Activated CD4-positive, alpha-beta T cell treated with anti-CD3 and anti-CD28 coated beads, Interleukin-2, Interleukin-4, amounts not matched to agents 100 ng/mL and 50 ng/mL, durations not matched to agents 16 hours and 8 hours (primary cell): ENCODE measurements at places on chromosomes 6 and 20.
A peak's percentile ranks its signal among the peaks of the same experiment; 100 is the strongest.

- DNase-seq, result no peak
Observed at GRCh38 chr20:58131551-58132142, 96.8 kb downstream of the ANKRD60 start.

DNA sequence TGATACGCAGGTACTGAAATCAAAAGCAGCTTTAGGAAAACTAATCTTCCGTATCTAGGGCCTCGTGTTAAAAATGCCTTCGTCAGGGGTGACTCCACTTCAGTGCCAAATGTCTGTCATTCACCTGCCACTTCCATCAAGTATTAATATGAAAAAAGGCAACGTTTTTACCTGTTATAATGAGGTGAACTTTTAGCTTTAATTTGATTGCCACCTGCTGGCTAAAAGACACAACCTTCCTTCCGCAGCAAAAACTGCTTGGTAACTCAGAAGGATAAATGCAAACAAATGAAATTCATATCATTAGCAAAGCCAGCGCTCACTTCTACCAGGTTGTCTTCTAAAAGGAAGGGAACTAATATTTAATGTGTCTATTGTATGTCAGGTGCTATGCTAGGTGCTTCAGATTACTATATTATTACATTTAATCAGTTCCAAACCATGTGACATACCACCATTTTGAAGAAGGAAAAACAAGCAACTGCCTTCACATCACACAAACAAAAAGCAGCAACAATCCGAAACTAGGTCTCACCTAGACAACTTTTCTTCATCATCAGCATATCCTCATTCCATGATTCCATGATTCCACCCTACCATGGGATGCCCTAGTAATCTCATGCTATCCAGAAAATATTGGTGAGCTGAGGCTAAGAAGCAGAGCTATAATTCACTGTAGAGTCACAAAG, 20.6 kb upstream of the ARHGAP18 start:
- DNase-seq, result peak; percentile 55

DNA sequence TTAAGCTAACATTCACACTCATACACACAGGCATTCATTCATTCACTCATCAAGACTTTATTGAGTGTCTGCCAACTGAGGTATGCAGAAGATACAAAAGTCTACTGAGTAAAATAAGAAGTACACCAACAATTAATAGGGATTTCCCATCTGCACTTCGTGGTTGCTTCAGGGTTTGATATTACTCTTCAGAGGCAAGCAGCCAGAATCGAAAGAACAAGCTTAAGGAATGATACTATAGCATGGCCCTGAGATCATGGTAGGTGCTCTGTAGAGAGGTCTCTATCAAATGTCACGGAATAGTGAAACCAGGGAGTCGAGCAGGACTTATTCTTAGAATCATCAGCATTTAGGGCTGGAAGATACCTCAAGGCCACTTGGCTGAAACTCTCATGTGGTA, 135.4 kb downstream of the NRN1 start:
- peak; percentile 41 for DNase-seq

DNA sequence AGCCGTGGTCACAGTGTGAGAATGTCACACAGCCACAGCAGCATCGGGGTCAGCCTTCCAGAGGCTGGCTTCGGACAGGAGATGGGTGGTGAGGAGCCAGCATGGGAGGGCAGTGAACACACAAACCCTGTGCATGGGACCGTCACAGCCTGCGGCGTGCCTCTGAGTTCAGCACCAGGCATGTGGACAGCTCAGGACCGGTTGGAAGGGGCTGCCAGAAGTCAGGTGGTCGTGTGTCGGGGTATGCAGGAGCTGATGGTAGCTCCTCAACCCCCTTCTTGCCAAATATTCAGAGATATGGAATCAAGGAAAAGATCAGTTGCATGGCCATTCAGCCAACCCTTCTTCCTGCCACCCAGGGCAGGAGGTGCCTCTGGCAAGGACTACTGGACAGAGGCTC, 28.2 kb downstream of the MYT1 start:
- DNase-seq, result no peak

DNA sequence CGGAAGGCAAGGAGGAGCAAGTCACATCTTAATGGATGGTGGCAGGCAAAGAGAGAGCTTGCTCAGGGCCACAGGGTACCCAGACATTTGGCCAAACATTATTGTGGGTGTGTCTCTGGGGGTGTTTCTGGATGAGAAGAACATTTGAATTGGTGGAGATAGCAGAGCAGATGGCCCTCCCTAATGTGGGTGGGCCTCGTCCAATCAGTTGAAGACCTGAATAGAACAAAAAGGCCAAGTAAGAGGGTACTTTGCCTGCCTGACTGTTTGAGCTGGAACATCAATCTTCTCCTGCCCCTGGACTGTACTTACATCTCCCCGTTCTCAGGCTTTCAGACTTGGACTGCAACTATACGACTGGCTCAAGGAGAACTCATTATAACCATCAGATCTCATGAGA, 55.8 kb upstream of the SMIM28 start:
- no peak for DNase-seq

GRCh38 chr20:10898552-10898951, 224.8 kb upstream of the JAG1 start:
- no peak for DNase-seq

- no peak for DNase-seq
Observed at GRCh38 chr6:121559611-121560269, 124.3 kb downstream of the GJA1 start.

DNA sequence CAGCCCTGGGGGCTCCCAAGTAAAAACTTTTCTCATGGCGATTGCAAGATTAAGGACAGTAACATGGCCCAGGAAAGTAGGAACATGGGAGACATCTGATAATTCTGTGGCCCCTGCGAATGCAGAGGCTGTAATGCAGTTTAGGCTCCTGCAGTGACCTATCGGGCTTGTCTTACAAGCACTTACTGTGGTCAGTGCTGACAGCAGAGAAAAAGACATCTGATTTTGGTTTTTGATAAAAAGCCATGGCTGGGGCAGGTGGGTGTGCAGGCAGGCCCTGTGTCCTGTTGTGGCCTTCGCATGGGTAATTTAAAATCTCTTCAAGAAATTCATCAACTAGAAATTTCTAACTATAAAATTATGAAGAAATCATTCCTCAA, 19.3 kb upstream of the CCN6 start:
- no peak for DNase-seq

GRCh38 chr20:53061192-53062108, 89.3 kb downstream of the TSHZ2 start:
- no peak for DNase-seq

DNA sequence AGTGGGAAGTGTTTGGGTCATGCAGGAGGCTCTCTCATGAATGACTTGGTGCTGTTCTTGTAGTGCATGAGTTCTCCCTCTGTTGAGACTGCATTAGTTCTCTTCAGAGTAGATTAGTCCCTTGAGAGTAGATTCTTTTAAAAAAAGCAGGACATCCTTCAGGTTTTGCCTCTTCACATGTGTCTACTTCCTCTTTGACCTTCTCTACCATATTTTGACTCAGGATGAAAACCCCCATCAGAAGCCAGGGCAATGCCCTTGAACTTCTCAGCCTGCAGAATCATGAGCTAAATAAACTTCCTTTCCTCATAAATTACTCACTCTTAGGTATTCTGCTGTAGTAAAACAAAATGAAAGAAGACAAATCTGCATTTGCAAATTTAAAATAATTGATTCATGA, 170.3 kb downstream of the CD109 start:
- DNase-seq, result no peak

DNA sequence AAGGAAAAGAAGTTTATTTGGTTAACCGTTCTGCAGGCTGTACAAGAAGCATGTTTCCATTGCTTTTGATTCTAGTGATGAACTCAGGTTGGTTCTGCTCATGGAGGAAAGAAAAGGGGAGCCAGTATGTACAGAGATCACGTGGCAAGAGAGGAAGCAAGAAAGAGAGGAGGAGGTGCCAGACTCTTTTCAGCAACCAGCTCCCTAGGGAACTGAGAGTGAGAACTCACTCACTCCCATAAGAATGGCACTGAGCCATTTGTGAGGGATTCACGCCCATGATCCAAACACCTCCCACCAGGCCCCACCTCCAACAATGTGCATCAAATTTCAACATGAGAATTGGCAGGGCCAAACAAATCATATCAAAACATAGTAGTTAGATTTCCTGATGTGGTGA, 649.1 kb downstream of the EPM2A start:
- DNase-seq, result no peak

DNA sequence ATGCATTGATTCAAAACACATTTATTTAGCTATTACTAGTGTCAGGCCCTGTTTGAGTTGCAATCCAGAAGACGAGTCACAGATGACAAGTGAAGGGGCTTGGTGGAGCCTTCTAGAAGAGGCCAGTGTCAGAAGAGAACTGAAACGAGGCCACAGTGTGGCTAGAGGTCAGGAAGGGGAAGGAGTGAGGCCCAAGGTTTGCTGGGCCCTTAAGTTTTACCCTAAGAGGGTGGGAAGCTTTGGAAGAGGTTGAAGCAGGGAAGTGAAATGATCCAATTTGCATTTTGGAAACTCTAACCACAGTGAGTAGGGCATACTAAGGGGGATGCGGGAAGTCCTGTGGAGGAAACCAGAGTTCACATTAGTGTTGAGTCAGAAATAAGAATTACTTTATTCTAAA, 25.0 kb downstream of the TTK start:
- no peak for DNase-seq

DNA sequence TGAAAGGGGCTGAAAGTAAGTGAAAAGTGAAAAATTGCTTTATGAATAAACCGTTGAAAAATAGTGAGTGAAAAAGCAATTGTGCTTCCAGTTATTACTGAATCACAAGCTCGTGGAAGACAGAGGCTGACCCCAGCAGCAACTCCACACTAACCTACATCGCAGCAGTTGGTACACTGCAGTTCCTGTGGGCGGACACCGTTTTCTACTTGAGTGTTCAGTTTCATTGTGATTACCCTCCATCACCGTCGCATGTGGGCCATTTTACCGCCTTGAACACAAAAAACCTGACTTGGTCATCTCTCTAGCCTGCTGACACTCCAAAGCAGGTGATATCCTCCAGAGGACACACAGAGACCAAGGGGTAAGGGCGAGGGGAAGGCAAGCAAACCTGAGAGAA, 28.4 kb downstream of the PRDM1 start:
- peak; percentile 95 for DNase-seq

- no peak for DNase-seq
Observed at GRCh38 chr6:166970091-166970490, 13.7 kb upstream of the RNASET2 start.

DNA sequence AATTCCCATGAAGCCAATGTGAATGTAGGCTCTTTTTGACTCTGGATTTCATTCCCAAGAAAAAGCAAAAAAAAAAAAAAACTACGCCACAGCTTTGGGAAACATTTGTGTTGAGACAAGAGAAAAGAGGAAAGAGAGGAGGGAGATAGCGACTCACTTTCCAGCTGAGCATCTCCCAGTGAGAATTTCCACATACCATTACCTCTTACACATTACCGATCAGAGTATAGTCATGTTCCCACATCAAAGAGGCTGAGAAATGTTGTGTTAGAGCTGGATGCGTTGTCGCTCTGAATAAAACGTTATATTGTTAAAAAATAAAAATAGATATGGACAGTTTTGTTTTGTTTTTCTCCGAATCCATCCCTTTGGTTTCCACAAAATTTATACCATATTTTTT, 1019.3 kb upstream of the ADGRB3 start:
- DNase-seq, result no peak

DNA sequence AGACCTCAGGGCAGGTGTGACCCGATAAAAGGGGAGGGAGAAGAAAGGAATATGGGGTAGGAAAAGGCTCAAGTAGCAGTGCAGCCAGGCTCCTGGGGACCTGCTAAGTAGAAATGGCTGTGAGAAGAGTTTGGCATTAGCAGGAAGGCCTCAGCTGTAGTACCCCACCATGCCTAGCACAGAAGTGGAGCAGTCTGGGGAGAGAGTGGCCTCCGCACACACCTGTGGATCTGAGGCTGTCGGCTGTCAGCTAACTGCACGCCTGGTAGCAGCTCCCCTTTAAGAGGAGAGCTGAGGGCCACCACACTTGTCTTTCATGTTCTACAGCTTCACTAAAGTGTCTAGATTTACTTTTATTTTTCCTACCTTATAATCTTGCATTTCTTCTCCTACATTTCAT, 24.6 kb downstream of the PDE7B start:
- no peak for DNase-seq

GRCh38 chr6:42569102-42570028, 5.5 kb downstream of the UBR2 start:
- peak; percentile 46 for DNase-seq

- DNase-seq, result no peak
Observed at GRCh38 chr6:74892091-74892490, 313.8 kb downstream of the COL12A1 start.

DNA sequence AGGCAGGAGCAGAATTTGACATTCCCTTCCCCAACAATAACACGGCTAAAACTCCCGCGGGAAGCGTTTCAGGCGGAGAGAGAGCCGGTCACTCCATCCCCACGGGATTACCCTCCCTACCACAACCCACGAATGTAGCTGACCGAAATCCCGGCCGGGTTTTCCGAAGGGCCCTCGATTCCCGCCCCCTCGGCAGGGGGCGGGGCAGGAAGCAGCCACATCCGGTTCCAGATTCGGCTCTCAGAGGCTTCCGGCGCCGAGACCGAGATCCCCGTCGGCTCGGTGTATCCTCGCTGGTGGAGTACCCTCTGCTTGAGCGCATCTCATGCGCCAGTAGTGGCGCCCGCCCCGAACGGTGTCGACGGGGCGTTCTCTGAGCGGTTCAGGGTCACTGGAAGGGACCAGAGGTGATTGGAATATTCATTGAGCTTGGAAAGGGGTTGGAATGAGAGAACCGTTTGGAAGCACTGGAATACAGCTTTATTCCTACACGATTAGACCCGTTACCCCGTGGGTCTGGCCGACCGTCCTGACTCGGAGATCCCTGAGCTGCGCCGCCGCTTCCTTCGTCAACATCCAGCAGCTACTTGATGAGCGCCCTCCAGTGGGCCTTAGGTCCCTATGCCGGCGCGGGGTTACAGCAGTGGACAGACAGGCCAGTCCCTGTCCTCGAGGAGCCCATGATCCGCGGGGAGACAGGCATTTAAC, 649 bp upstream of the RGL2 start:
- DNase-seq, result peak; percentile 94

- DNase-seq, result no peak
Observed at GRCh38 chr6:134394905-134395304, 77.0 kb upstream of the SGK1 start.

DNA sequence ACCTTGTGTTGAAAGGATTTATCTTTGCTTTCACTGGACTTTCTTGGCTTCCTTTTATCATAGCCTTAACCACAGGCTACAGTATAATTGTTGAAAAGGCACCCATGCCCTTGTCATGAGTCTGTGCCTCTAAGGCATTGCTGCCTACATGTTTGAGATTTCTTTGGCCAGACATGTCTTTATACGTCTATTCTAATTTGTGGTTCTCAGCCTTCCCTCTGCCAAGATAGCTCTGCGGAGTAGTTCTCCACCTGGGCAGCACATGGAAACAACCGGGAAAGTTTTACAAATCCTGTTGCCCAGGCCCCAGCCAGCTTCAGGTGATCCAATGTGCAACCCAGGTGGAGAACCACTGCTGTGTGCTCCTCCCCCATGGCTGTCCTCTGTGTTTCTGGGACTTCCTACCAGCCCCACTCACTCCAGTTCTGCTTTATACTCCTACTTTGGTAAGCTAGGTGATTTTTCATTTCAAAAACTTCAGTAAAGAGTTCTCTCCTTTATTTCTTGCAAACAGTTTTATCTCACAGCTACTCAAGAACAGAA, 159.6 kb upstream of the MYLIP start:
- no peak for DNase-seq

- no peak for DNase-seq
Observed at GRCh38 chr20:38007526-38007925, 25.7 kb downstream of the TTI1 start.

- DNase-seq, result no peak
Observed at GRCh38 chr6:65671922-65672321, 35.1 kb downstream of the EYS start.
